Trophoblast cell (in vitro differentiated cells and primary cell): ENCODE measurements at places on chromosomes 11 and 22.

- peak; percentile 91 for DNase-seq
Observed at GRCh38 chr22:37525073-37525745, 6.0 kb upstream of the CARD10 start.

GRCh38 chr22:37514526-37515051 is 4.6 kb downstream of the CARD10 start:
- no peak for DNase-seq

- DNase-seq: no peak
Observed at GRCh38 chr11:131685906-131686305, 315.5 kb downstream of the NTM start.

GRCh38 chr11:2515401-2516275 is 70.8 kb downstream of the KCNQ1 start:
- no peak for DNase-seq

- DNase-seq: no peak
Observed at GRCh38 chr11:103317118-103317517, 207.9 kb downstream of the DYNC2H1 start.

DNA sequence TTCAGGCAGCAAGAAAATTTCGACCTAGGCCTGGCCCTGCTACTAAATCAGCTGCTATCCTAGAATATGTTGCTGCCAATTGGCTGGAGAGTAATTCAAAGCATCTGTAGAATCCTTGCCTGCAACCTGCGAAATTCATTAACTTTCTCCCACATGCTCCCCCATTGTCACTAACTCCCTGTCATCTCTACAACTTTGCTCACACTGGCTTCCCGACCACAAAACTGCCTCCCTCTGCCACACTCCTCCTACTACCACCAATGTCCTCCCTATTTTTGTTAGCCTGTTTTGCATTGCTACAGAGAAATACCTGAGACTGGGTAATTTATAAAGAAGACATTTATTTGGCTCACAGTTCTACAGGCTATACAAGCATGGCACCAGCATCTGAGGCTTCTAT is 570.6 kb downstream of the INSC start:
- DNase-seq: no peak

- no peak for DNase-seq
Observed at GRCh38 chr11:47981667-47982404, 1.5 kb downstream of the PTPRJ start.

DNA sequence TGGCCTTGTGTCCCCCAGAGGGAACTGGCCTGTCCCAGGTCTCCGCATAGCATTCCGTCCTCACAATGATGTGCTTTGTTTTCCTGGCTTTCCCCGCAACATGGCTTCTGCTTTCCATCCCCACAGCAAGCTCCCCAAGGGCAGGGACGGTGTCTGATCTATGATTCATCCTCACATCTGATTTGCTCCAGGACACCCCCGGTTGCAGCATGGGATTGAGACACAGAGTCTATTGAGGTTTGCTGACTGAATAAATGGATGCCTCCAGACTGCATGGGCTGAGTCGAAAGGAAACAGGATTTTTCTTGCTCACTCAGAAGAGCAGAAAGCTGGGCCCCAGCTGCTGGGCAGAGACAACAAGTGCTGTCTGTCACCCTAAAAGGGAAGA is 40.2 kb downstream of the LMO1 start:
- peak; percentile 24 for DNase-seq

GRCh38 chr11:125942771-125943428 is 2.9 kb upstream of the VSIG10L2 start:
- no peak for DNase-seq

DNA sequence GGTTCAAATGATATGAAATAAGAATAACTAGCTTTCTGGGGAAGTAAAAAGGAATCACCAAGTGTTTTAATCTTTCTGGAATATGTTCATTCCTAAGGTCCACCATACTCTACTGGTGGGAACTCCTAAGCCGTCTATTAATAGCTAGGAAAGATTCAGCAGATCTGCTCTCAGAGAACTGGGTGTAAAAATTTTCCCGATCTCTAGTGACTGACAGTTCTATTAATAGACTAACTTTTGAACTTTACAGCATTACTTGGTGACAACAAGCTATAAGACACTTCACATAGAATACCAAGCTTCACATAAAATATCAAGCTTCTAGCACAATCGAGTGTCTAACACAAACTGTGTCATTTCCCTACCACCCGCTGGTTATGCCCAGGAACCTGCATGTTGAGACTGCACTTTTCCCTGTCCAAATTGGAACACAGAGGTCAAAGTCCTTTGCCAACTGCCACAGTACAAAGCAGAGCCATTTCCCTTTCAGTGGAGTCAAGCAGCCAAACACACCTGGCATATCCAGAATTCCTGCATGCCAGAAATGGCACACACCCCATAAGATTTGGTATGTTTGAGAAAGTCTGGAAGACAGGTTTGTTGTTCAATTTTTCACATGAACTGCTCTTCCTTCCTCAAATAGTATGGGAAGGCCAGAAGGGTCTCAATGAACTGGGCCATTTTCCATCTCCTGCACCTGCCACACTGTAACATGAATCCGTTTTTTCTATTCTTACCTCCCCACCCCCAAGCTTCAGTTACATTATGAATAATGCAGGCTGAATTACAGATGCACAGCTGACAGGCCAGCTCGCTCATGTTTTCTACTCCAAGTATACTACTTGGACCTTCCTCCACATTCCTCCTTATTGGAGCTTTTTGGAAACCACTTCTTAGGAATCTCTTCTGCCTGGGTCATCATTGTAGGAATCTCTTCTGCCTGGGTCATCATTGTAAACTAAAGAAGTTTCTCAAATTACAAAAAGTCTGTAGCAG is 3.7 kb downstream of the OSBP start:
- peak; percentile 51 for DNase-seq

DNA sequence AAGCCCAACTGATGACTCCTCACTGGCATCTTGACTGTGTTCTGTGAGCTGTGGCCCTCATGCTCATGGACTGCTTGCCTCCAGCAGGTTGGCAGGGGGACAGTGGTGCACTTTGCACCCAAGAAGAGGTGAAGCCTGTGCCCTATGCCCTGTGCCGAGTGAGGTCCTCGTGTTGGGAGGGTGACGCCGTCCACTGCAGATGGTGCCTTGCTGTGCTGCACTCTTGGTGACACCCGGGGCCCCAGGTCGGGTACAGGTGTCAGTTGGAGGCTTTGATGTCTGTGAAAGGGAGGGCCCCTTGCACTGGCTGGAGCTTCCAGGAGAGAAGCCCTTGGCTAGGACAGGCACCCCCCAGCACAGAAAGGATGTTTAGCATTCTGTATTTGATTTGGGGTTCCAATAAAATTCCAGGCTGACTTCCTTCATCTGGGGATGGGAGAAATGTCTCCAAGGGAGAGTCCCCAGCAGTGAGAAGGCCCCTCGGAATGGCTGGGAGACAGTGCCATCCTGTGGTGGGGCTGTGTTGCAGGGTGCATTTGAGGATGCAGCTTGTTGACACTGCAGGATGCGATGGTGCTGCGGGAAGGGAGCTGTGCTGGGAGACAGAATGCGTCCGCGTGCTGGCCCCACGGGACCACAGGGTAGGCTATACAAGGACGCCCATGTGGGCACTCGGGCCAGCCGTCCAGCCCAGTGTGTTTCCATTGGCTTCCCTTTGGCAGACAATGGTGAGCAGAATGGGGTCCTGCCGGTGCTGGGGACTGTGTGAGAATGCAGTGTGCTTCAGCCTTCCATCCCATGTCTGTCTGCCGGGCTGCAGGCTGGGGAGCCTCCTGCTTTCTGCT is 2.5 kb upstream of the ZDHHC8 start:
- peak; percentile 58 for DNase-seq

DNA sequence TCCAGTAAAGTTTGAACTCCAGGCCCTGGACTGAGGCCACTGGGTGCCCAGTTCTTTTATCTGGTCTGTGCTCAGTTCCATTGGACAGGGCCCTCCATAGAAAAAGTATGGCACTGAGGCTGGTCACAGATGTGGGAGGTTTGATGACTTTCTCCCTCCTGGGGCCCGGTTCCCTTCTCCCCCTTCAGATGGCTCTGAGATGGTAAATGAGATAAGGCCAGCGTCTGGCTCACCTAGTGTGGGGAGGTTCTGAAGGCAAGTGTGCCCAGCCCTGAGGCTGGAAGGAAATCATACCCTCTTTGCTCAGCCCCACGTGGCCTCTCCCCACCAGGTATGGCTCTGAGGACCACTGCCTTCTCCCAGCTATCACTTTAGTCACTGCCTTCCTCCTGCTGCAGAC is 1.5 kb upstream of the CLDN5 start:
- no peak for DNase-seq

GRCh38 chr22:20315337-20316216 is 4.3 kb downstream of the DGCR6L start:
- no peak for DNase-seq

- DNase-seq: no peak
Observed at GRCh38 chr11:971092-971690, 45.5 kb downstream of the AP2A2 start.

- no peak for DNase-seq
Observed at GRCh38 chr11:27972522-27973170, 135.3 kb downstream of the KIF18A start.
